Hepatocyte (in vitro differentiated cells): ENCODE measurements at places on chromosomes 12 and 14. TPM values are rescaled to one million over a fixed set of nuclear protein-coding genes. Genes with fewer than 3 reads are reported as not detected.

The TSPAN9 gene
- total RNA-seq = 35.3 and 38.6 TPM in 2 replicates

The IFNG-AS1 gene
- not detected in 2 replicates for total RNA-seq

The PTPN21 gene
- 15.1 and 16.3 TPM in 2 replicates for total RNA-seq

GRCh38 chr14:70982200-70982599, 74.9 kb downstream of the PCNX1 start:
- no peaks in the 10 kb centered on the region for H3K4me1 ChIP-seq
- no peaks in the 10 kb centered on the region for H3K27me3 ChIP-seq
- DNase-seq = no peak
- H3K4me3 ChIP-seq = no peak overlapping the region
- H3K36me3 ChIP-seq = no peaks in the 10 kb centered on the region
- H3K27ac ChIP-seq = no peak overlapping the region
